Fibroblast of skin of right biceps (primary cell): ENCODE measurements at places on chromosomes 1 and 21.

GRCh38 chr1:15687446-15687845 is 3.3 kb downstream of the PLEKHM2 start:
- DNase-seq: no peak

DNA sequence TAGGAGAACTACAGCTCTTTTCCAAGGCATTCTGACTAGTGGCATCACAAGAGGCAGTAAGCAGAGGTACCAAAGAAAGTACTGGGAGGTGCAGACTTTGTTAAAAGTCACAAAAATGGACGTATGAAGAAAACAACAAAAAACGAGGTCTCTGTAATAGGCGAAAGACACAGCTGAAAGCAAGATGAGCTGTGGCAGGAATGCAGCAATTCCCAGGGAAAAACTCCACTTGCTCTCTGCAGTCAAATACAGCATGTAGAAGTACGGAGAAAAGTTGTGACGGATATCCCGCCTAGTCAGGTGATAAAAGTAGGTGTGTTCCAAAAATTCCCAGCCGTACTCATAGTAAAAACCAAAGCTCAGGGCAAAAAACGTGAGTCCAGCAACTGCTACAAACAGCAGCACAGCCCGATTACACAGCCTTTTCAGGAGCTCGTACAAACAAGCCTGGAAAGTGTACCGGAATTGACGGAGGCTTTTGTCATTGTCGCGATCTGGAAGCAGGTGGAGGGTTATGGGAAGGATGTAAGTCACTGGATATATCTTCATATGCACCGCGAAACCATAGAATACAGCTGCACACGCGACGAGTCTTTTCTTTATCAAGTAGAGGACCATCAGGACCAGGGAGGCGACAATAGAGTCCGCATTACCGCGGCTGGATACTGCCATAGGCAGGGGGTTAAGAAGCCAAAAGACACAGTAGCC is 979 bp downstream of the PIGM start:
- DNase-seq: no peak

DNA sequence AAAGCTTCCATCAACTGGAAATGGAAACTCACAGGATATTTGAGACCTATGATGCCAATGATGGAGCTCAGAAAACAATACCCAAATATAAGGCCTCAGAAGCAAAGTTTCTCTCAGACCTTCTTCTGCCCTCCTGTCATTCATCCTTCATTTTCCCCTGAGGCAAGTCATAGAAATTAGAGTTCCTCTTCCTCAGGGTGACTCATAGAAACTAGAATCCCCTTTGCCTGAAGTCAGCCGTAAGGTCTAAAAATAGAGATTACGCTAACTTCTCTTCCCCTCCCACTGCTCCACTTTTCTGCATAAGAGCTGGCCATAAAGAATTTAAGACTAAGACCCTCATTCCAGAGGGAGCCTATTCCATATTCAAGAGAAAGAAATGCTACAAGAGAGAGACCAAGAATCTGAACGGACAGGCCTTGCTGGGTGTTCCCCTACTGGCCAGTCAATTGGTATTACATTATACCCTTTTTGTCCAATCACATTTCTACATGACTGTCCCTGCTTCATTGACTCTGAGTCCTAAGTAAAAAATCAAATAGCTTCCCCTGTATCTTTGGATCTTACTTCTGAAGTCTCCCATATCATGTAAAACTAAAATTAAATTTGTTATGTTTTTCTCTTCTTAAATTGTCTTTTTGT is 994.9 kb downstream of the ADGRL2 start:
- peak; percentile 11 for DNase-seq

DNA sequence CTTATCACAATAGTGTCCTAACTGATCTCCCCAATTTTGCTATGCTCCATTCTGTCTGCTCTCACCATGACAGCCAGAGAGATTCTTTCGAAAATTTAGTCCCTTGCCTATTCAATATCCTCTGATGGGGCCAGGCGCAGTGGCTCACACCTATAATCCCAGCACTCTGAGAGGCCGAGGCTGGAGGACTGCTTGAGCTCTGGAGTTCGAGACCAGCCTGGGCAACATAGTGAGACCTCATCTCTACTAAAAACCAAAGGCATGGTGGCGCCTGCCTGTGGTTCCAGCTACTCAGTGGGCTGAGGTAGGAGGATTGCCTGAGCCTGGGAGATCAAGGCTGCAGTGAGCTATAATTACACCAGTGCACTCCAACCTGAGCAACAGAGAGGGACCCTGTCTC is 16.1 kb upstream of the PDZK1IP1 start:
- DNase-seq: no peak

- DNase-seq: peak; percentile 67
Measured at GRCh38 chr1:16019644-16020277, 1.9 kb upstream of the HSPB7 start.

DNA sequence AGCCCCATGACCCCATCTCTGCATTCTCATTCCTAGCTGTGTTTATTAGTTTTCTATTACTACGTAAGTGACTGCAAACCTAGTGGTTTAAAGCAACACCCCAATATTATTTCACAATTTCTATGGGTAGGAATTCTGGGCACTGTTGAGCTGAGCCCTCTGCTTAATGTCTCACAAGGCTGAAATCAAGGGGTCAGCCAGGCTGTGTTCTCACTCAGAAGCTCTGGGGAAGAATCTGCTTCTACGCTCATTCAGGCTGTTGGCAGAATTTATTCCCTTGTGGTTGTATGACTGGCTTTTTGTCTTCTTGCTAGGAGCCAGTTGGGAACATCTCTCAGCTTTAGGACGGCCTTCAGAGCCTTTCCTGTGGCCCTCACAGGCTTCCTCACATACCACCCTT is 181.0 kb downstream of the GIPC2 start:
- DNase-seq: no peak

- DNase-seq: no peak
Measured at GRCh38 chr1:56180520-56181190, 398.7 kb downstream of the PLPP3 start.

GRCh38 chr1:63743781-63744180 is 30.0 kb upstream of the ROR1 start:
- DNase-seq: no peak

DNA sequence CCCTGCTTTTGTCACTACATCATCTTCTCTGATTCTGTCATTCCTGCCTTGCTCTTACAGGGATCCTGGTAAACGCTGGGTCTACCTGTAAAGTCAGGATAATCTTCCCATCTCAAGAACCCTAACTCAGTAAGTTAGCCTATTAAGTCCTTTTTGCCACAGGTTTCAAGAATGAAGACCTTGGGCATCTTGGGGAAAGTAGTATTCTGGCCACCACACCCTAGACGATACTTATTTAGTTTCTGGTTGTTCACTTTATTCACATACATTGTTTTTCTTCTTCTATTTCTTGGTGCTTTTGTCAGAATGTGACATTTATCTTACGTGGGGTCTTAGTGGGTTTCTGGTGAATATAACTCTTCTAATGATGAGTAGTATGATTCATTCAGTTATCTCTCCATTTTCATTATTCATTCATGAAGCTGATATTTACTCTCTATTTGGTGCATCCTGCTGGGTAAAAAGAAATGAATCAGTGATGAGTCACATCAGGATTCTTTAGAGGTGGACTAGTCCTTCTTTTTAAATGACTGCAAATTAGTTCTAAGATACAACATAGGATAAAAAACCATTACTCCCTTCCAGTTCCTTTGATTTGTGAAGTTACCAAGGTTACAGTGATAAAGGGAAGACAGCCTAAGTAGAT is 514.4 kb upstream of the B3GALT2 start:
- DNase-seq: peak; percentile 88

DNA sequence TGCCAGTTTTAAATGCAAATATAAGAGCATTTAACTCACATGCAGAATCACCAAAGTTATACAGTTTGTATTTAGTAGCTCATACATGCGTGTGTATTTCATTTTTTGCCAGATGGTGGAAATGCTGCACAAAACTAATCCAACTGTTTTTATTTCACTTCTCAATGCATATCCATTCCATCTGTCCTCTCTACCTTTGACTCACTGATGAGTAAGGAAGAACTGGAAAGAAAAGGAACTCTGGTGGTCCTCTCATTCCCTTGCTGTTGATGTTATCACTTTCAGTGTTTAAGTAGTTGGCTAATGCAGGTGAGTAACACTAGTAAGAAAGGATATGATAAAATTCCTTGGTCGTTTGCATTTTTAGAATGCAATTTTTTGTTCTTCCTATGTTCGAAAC is 5.7 kb upstream of the SLC1A7 start:
- peak; percentile 88 for DNase-seq

DNA sequence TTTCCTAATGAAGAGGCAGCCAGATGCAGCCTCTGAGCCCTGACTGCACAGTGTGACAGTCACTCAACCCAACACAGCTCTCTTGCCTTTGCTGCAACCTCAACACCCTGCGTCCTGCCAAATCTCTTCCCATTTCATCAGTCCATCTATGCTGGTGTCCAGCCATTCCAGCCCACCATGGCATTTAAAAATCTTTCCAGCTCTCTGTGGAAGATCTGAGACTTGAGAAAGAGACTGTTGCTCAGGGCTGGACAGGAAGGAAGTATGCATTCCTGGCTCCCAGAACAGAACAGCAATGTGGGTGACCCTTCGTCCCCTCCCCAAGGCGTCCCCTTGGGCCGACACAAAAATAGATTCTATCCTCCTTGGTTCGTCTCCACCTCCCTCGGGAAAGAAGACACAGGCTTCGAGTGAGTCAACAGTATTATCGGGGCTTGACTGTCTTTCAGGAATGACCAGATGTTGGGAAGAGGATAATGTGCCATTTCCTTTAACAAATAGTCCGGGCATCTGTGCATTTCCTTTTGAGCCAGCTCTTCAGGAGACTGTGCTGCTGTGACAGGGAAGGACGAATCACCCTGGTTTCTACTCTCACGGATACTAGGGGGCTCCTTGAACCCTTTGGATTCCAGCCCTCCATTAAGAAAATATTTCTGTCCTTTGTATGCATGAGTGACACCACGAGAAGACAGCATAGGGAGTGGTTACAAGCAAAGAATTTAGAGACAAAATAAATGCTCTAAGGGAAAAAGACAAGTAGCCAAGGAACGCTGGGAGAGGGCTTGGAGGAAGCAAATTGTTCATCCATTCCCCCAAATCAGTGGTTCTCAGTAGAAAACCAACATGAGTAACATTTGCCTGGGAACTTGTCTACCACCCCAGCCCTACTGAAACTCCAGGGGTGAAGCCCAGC is 111.4 kb upstream of the CDC42BPA start:
- DNase-seq: peak; percentile 74

- peak; percentile 69 for DNase-seq
Measured at GRCh38 chr1:6127587-6128163, 52.4 kb downstream of the CHD5 start.
